Hypothalamus (tissue), 51 donors: ENCODE measurements at places on chromosomes 2 and 18.

- no peak for DNase-seq
Observed at GRCh38 chr18:76376225-76376624, 118.8 kb downstream of the ZNF516 start.

DNA sequence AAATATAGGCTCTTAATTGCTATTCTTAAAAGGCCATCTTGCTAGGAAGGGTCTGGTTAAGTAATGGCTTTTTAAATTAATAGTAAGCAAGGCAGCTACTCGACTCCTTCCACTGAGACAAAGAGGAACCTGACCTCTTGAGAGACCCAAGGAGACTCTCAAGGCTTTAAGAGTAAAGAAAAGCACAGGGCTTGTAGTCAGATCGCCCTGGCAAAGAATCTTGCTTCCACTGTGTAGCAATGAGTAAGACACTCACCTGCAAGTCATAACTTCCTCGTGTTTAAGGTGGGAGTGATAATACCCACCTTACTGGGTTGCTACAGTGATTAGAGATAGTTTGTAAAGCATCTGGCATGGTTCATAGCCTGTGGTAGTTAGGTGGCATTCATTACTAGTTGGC lies 274.5 kb downstream of the TSN start:
- DNase-seq = no peak

GRCh38 chr2:134087371-134087921 lies 166.4 kb upstream of the MGAT5 start:
- DNase-seq = no peak

- no peak for DNase-seq
Observed at GRCh38 chr2:230327418-230328154, 593 bp downstream of the SP140L start.

DNA sequence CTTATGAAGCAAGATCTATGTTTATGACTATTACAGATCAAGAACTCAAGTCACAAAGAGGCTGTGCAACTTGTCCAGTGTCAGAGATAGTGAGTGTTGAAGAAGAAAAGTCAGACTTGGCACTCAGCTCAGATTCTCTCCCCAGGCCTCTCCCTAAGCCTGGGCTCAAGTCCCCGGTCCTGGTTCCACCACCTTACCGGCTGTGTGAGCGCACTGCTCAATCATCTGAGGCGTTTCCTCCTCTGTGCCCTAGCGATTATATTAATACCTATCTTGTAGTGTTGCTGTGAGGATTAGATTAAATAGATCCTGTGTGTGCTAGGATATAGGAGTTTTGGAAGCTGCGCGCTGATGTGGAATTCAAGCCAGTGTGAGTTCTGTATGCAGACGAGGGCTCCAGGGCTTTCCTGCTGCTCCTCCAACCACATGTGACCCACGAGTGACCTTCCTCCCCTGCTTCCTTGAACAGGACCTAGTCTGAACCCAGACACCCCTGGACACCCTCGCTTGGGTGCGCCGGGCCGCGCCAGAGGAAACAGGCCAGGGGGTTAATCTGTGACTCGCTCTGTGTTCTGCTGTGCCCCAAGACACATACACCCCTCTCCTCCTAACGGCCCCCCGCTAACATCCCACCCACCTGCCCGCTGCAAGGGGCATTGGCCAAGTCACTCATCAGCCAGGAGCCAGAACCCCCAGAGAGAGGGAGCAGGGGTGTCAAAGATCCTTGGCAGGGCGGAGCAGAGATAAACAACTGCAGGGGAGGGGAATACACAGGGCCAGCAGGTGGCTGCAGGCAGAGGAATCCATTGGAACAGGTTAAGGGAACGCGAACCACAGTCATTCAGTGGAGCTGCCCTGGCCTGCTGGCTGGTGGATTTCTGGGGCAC lies 38.3 kb downstream of the TNS1 start:
- DNase-seq = no peak

- DNase-seq = no peak
Observed at GRCh38 chr2:114122930-114123329, 233.0 kb downstream of the ACTR3 start.
